Left ventricle myocardium superior (tissue), 1 donor: ENCODE measurements at places on chromosomes 7 and 10. TPM values are rescaled to one million over a fixed set of nuclear protein-coding genes. Genes with fewer than 3 reads are reported as not detected.
A peak's percentile ranks its signal among the peaks of the same experiment; 100 is the strongest.

- peak; percentile 8 for DNase-seq
Measured at GRCh38 chr10:43209074-43209455, 57.8 kb downstream of the RASGEF1A start.

DNA sequence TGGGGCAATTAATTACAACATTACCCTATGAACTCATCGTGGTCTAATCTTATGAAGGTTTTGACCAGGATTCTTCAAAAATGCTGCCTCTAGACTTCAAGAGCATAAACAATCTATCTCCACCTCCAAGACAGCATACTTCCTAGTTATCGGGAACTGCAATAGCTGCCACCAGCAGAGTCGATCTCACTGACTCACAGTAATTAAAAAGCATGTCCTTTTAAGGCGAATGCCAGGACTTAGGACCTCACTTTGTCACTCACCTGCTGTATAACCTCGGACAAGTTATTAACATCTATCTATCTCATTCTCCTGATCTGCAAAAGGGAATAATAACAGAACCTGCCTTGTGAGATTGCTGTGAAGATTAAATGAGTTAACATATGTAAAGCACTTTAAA is 666.0 kb upstream of the COBL start:
- no peak for DNase-seq

DNA sequence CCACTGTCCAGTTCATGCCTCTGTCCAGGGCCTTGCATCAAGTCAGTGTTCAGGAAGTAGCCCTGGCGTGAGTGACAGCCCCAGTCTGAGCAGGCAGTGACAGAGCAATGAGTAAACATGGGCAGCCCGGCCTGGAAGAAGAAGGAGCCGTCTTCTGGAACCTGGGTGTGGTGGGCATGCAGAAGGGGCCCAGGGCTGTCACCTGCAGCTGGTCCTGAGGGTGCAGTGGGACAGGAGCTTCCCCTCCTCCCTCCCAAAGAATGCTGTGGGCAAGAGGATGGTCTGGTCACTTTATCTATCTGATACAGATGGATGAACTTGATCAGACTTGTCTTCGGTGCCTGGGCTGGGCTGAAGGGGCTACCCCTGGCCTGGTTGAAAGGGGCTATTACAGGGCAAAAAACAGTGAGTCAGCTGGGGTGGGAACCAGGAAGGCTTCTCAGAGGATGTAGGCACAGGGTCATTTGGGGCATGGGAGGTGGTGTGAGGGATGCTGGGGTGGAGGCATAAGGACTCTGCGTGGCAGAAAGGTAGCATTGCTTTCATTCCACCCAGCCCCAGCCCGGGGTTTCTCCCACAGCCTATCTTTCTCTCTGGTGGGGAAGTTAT is 42.7 kb upstream of the PPIF start:
- DNase-seq, result peak; percentile 15

DNA sequence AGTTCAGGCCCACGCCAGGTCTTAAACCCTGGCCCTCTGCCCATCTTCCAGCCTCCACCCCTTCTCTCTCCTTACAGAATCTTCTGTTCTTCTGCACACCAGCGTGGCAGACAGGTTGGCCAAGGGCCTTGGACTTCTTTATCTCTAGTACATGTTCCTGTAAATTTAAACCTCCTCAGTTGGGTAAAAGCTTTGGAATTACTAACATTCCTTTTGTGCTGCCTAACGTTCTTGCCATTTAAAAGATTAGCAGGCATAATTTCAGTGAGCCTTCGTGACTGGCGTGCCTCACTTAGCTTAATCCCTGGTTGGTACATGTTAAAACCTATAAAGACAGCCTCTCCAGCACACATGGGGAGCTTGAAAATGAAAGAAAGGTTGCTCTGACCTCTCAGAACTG is 192.2 kb downstream of the CUX1 start:
- DNase-seq, result no peak

- DNase-seq, result no peak
Measured at GRCh38 chr7:135151132-135151531, 3.3 kb downstream of the TMEM140 start.

The CPA1 gene
- not detected for total RNA-seq

The LIPM gene
- not detected for total RNA-seq

The FAM237B gene
- total RNA-seq, result not detected

The COL1A2 gene
- 78.1 TPM for total RNA-seq

The MYH16 gene
- total RNA-seq, result not detected

The NODAL gene
- total RNA-seq, result not detected

The MYL10 gene
- not detected for total RNA-seq
